HS-5 (cell line): ENCODE measurements at places on chromosomes 1 and 21.
A peak's percentile ranks its signal among the peaks of the same experiment; 100 is the strongest.

DNA sequence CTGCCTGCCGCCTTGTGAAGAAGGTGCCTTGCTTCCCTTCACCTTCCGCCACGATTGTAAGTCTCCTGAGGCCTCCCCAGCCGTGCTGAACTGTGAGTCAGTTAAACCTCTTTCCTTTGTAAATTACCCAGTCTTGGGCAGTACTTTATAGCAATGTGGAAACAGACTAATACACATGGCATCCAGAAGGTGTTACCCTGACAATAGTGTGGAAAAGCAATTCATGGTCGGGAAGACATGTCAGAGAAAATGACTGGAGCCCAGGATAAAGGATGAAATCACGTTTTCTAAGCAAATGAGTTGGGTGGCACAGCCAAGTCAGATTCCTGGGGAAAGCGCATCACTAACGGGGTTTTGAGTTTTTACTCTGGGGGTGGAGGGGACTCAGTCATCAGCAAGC lies 76.4 kb downstream of the HLCS start:
- DNase-seq: no peak

DNA sequence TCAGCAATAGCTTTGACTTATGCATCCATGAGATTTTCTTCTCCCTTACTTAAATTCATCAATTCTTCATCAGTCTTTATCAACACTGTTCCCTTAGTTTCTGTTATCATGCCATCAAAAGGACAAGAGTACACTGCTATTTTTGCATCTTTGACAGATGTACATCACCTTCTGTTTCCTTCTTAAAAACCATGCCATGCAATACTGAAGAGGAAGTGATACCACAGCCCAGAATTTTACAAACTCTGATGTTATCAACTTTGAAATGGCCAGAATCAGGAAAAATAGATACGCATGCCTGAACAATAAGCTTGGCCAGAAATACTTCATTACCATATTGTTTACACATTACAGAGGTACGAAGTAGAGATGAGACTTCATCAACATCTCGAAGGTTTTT lies 21.1 kb downstream of the FMO5 start:
- DNase-seq: no peak

- no peak for DNase-seq
Measured at GRCh38 chr1:11026052-11026451, 13.6 kb downstream of the TARDBP start.

DNA sequence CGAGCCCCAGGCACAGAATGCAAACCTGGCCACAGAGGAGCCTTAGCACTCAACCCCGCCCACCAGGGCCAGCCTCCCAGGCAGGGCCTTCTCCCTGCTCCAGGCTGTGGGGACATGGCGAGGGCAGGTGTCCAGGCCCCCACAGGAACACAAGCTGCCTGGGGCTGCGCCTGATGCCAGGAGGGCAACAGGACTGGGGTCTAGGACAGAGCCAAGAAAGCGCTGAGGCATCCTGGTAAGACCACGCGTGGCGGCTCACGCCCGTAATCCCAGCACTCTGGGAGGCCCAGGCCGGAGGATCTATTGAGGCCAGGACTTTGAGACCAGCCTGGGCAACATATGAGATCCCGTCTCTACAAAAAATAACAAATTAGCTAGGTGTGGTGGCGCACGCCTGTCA lies 59.1 kb downstream of the MEGF6 start:
- DNase-seq: no peak

DNA sequence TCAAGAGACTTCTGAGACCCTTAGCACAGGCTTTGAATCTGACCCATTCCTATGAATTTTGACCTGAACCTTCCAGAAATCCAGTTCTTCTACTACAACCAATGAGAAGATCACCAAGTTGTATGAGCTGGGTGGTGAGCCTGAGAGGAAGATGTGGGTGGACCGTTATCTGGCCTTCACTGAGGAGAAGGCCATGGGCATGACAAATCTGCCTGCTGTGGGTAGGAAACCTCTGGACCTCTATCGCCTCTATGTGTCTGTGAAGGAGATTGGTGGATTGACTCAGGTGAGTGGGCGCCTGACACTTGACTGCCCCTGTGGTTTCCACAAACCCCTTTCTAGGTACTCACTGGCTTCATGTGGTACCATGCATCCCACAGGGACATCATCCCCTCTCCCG lies 20.0 kb upstream of the PIGV start:
- no peak for DNase-seq

DNA sequence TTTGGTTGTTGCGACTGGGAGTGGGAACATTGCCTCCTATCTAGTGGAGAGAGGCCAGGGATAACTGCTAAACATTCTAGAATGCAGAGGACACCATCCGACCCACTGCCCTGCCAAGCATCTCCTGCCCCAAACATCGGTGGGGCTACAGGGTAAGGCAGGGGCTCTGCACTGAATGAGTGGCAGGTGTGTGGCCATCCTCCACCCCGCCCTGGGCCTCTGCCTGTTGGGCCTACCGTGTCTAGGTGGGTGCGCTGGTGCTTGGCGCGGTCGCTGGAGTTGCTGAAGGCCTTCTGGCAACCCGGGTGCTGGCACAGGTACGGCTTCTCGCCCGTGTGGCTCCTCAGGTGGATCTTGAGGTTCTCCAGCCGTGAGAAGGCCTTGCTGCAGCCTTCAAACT lies 70.4 kb downstream of the DMRTB1 start:
- DNase-seq: no peak

DNA sequence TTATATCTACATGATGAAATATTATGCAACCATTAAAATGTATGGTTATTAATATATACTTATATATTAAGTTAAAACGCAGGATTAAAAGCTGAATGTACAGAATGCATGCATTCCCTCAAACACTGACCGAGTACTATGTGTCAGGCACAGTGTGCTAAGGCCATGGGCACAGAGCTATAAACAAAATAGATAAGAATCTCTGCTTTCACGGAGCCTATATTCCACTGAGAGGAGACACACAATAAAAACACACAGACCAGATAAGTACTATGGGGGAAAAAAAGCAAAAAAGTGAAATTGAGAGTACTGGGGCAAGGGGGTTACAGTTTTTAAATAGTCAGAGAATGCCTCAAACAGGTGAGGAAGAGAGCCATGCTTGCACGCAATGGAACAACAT lies 62.7 kb downstream of the GPATCH2 start:
- no peak for DNase-seq

DNA sequence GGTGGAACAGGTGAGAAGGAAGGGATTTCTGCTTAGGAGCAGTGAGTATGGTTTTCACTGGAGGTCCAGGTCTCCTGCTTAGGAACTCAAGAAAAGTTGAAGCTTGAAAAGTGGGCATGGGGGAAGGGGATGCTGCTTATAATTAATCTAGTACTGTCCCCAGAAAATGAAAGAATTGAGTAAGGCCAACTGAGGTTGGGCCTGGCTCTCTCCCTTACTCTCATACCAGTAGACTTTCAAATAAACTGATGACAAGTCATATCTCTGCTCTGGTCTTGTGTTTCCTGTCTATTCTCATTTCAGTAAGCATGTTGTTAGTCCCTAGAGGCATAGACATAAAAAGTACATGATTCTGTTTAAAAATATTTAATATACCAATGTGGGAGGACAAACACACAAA lies 26.4 kb downstream of the CD48 start:
- DNase-seq: no peak

DNA sequence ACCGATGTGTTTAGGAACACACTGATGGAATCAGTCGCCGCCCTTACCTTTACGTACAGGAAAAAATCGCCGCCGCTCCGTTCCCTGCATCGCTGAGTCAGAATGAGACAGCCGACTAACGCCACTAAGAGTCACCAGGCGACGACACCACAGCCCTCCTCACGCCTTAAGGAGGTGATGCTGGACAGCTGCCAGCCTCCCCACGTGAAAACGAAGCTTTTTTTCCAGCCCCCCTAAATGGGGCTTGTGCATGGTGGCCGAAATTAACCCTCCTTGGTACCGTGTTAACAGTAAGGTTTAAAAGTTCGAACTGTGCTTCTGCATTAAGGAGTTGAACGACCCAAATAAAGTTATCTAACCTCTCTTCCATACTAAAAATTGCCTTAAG lies 511 bp downstream of the DNTTIP2 start:
- no peak for DNase-seq

GRCh38 chr1:232629250-232630046 lies 485 bp downstream of the SIPA1L2 start:
- no peak for DNase-seq

- DNase-seq: no peak
Measured at GRCh38 chr1:5551274-5551975, 440.8 kb downstream of the NPHP4 start.

DNA sequence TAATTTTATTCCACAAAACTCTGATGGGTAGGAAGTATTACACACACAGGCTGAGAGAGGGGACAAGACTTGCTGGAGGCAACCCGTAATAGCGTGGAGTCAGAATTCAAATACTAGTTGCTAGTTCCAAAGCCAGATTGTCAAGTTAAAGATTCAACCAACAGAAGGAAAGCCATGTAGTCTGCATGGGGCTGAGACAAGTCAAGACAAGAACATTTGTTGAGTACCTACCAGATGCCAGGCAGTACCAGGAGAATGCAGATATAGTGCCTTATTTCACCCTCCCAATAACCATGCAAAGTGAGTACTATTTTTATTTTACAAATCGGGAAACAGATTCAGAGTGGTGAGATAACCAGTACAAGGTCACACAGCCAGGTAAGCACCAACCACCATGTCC lies 110.4 kb upstream of the SPATA6 start:
- DNase-seq: no peak

DNA sequence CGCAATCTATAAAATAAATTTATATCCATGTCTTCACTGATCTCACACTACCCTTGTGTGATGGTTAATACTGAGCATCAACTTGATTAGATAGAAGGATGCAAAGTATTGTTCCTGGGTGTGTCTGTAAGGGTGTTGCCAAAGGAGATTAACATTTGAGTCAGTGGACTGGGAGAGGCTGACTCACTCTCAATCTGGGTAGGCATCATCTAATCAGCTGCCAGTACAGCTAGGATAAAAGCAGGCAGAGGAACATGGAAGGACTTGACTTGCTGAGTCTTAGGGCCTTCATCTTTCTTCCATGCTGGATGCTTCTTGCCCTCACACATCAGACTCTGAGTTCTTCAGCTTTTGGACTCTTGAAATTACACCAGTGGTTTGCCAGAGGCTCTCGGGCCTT lies 615.4 kb downstream of the AGBL4 start:
- DNase-seq: no peak

DNA sequence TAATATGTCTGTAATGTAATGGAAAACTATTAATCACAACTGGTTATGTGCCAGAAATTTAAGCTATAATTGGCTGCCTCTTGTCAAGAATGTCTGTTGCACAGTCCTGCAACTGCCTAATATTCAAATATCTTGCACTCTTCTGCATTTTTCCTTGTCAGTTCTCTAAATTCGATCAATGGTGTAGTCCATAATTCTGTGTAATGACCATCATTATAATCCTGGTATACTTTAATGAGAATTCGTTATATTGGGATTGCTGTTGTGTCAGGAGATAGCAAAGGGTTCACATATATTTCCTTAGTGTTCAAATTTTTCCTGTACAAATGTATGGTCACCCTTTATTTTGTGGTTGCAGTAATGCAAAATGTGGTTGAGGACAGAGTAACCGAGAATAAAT lies 4.8 kb downstream of the NTNG1 start:
- no peak for DNase-seq

DNA sequence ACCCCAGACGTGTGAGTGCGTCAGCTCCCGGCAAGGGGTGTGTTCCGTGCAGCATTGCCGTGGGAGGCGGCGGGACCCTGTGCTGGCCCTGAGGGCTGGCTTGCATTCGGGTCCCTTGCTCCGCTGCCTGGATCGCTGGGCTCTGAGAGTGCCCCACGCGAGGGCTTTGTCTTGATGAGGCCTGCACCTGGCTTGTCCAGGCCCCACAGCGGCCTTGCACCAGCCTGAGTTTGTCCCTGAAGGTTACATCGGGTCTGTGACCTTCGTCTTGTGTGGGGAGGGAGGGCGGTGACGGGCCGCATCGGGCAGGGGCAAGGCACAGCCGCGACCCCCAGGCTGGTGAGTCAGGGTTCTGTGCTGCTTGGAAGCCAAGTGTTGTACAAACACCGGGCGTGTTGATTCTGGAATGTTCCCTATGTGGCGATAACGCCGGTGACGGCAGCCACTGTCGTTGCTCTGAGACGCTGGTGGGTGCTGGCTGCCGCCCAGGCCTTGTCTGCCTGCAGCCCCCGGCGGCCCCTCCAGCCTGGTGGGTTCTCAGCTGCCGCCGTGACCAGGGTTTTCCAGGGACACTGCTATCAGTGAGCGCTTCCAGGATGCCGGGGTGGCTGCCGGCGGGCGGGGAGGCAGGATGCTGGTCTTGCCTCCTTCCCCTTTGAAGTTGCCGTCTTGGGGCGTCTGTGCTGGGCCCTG lies 42.9 kb downstream of the SLX9 start:
- DNase-seq: no peak

GRCh38 chr1:62335656-62336055 lies 16.4 kb upstream of the KANK4 start:
- no peak for DNase-seq

GRCh38 chr1:206678490-206678889 lies 6.2 kb upstream of the MAPKAPK2 start:
- DNase-seq: no peak

DNA sequence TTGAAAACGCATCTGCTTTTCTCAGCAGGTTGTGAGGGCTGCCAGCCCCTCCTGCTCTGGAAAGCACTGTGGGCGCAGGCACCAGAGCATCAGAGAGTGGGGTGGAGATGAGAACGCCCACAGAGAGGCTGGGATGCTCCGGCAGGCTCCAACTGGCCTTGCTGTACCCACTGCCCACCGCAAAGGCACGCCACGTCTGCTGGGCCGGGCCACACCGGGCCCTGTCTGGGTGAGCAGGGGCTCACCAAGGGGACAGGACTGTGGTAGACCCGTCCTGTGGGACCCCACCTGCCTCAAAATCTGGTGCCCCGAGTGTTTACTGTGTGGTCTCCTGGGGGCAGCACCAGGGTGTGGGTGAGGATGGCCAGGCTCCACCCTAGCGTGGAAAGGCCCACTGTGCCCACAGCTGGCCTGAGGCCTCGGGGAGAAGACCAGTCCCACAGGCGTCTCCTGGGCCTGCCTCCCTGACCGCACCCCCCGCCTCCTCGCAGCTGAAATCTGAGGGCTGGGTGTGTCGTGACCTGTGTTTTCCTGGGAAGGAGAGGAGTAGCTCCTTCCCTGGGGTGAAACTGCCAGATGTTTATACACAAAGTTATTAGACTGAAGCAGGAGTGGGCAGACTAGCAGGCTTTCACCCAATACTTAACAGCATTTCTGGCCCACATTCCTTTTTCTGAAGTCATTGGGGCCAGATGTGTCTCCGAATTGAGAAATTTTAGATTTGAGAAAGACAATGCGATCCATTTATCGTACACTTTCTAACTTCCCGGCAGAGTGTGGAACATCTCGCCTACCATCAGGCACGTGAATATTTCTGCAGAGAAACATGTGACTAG lies 53.8 kb downstream of the STUM start:
- peak; percentile 76 for DNase-seq
